ENCODE measurements at places on chromosomes 2 and 18.

- no peak for DNase-seq
Measured at GRCh38 chr2:99754210-99754609, 264.4 kb upstream of the REV1 start.

GRCh38 chr2:227674485-227674884, 7.9 kb downstream of the SCYGR5 start:
- no peak for DNase-seq

GRCh38 chr18:68288408-68288807, 426.5 kb downstream of the TMX3 start:
- DNase-seq = no peak

- DNase-seq = no peak
Measured at GRCh38 chr2:219406861-219407230, 11.3 kb upstream of the DES start.

GRCh38 chr2:37686792-37687526, 15.5 kb upstream of the CDC42EP3 start:
- DNase-seq = no peak

DNA sequence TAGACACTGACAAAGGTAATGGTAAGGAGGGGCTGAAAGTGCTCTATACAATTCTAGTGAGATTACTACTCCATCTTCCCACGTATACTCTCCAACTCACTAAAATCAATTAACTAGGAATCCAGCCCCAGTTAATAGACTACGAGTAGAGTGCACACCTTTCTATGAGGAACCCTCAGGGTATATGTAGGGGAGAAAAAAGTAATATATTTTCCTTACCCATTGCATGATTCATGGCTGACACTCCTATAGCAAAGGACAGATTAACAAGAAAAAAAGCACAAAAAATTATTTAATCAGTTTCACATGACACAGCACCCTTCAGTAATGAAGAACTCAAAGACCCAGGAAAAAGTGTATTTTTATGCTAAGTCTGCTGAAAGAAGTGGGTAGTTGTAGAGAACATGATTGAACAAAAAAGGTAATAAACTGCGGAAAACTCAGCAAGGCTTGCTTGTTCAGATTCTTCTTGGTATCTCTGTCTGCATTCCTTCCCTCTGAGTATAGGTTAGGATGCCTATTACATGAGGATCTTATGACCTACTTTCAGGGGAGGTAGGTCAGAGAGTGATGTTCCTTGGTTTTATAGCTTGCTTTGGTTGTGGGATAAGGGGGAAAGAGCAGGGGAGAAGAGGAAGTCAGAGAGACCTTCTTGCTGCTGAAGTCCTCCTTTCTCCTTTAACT, 342.0 kb upstream of the DLGAP1 start:
- DNase-seq = no peak

GRCh38 chr2:56008661-56009431, 85.3 kb upstream of the EFEMP1 start:
- DNase-seq = no peak

GRCh38 chr2:151543876-151544275, 134.2 kb downstream of the RIF1 start:
- no peak for DNase-seq

Measured in MM.1S (cell line).